ENCODE measurements at places on chromosomes 16 and 17. TPM values are rescaled to one million over a fixed set of nuclear protein-coding genes. Genes with fewer than 3 reads are reported as not detected.

Gene PVALEF
- not detected for total RNA-seq

Gene HP
- not detected for total RNA-seq

Gene RNF222
- total RNA-seq, result not detected

Gene ETV4
- 4.3 TPM for total RNA-seq

Gene RMI2
- total RNA-seq, result 12.1 TPM

Gene ABCA3
- 7.8 TPM for total RNA-seq

Gene GAS2L2
- total RNA-seq, result not detected

Gene NPEPPS
- 76.1 TPM for total RNA-seq

Measured in mesangial cell (primary cell).